ENCODE measurements at places on chromosomes 3 and 15.
A peak's percentile ranks its signal among the peaks of the same experiment; 100 is the strongest.

- no peak for DNase-seq
Observed at GRCh38 chr3:53493595-53493962, 832 bp upstream of the CACNA1D start.

GRCh38 chr3:129341331-129342141 lies 62.9 kb downstream of the HMCES start:
- no peak for DNase-seq

- DNase-seq, result no peak
Observed at GRCh38 chr3:177351757-177352158, 154.5 kb upstream of the TBL1XR1 start.

DNA sequence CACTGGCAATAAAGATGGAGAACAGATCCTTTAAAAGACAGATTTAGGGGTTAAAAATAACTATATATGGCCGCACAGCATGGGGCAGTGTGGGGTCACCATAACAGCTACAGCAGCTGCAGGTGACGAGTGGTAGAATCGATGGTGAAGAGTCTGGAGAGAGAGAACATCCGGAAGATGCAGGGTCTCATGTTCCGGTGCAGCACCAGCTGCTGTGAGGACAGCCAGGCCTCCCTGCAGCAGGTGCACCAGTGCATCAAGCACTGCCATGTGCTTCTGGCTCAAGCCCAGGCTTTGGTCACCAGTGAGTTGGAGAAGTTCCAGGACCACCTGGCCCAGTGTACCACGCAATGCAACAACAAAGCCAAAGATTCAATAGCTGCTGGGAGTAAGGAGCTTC lies 93.7 kb upstream of the IMPG2 start:
- no peak for DNase-seq

- DNase-seq, result no peak
Observed at GRCh38 chr15:101532865-101533264, 43.4 kb upstream of the PCSK6 start.

GRCh38 chr15:56411122-56411749 lies 46.0 kb downstream of the TEX9 start:
- no peak for DNase-seq

- peak; percentile 8 for DNase-seq
Observed at GRCh38 chr15:60704129-60704528, 225.2 kb upstream of the ICE2 start.
